ENCODE measurements at places on chromosomes 1 and 21.

DNA sequence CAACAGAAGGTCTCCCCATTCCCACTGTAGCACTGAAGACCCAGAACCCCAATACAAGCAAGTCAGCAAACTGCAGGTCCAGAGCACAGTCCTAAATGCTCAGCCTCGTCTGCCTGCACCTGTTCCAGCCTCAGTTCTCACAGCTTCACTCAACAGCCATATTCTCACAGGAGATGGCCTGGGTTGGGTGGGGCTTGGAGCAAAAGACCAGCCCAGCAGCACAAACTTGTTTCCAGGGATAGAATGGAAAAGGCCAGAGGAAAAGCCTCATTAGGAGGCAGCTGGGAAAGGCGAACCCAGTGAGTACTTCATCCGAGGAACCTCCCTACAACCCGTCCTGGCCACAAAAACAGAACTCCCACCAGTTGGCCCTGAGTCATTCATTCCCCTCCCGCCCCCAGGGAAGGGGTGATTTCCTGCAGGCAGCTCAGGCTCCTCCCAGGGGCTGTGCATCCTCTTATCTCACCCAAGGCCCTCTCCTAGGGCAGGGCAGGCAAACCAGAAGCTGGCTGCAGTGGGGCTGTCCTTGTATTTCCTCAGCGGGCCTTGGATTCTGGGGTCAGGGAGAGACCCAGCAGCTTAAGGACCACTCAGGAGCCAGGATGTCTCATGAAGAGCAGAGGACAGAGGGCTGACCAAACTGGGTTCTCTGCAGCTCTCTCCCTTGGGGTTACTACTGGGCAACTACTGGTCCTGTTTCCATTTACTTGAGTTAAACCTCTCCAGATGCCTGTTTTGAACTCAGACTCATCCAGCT is 7.4 kb upstream of the MPL start:
- no peak for DNase-seq

DNA sequence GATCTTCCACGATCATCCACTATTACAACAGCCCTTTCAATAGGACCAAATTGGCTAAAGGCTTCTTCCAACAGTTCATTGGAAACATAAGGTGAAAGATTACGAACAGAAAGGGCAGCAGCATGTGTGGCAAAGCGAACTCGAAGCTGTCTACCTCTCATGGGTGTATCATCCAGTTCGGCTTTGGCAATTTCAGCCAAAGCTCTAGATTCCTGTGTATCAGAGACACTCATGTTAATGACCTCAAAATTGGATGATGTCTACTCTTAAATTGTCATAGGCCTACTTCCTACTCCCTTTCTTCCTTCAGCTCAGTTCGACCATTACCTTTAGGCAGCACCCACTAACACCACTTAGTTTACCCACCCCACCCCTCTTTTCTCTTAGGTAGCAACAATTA is 2.2 kb downstream of the SFPQ start:
- no peak for DNase-seq

DNA sequence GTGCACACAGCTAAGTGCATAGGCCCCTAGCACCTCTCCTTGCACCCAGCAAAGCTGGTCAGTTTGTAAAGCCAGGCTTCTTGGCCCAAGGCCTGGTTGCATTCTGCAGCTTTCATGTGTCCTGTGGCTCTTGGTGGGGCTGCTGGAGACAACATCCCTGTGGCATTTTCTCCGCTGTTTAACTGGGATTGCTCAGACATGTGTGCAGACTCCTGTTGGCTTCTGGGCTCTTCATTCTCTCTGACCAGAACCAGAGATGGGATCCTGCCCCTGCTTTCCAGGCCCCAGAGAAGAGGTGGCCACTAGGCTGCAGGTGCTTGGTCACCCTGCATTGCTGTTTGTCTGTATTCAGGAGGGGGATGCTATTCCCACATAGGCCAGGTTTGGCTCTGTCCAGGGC is 50.8 kb downstream of the FAM78B start:
- no peak for DNase-seq

GRCh38 chr1:153099461-153100045 is 5.2 kb upstream of the SPRR2E start:
- DNase-seq: no peak

- no peak for DNase-seq
Measured at GRCh38 chr1:109162626-109163025, 48.7 kb downstream of the ELAPOR1 start.

GRCh38 chr1:38772953-38773352 is 86.6 kb downstream of the RRAGC start:
- DNase-seq: no peak

DNA sequence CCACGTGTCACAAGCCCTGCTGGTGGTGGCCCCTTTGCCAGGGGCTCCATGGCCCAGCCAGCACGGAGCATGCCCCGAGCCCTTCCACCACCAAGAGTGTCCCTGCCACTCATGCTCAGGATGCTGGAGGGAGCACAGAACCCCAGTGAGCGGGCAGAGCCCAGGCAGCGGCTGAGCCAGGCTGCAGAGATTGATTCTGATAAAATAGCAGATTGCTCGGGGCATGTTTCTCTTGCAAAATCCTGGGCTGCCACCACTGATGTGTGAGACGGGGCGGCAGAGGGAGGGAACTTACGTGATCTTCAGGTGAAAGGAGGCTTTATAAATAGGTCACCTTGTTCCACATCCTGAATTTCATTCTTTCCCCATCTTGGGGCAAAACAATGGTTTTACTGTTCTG is 53.2 kb downstream of the SPSB1 start:
- no peak for DNase-seq

GRCh38 chr21:43957611-43958362 is 54.3 kb upstream of the TRAPPC10 start:
- DNase-seq: no peak

DNA sequence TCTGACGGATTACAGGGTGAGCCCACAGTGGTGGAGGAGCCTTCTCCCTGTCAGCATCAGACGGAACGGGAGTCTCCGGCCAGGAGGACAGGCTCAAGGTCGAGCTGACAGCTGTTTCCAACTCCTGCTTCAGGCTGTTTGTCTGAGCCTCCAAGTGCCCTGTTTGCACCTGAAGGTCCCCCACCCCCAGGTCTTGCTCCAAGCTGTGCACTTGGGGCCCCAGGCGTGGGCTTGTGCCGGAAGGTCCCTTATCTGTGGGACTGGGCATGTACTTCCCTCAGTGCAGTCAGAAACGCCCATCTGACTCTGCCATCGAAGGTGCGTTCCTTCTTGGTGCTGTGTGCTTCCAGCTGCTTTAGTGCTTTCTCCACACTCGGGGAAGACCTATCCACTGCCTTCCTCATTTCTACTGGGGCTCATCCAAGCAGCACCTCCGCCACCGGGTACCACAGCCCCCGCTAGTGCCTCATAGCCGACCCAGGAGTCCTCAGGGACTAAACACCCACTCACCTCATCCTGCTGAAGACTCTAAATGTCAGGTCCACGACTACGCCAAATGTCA is 29.5 kb upstream of the CR2 start:
- DNase-seq: no peak

DNA sequence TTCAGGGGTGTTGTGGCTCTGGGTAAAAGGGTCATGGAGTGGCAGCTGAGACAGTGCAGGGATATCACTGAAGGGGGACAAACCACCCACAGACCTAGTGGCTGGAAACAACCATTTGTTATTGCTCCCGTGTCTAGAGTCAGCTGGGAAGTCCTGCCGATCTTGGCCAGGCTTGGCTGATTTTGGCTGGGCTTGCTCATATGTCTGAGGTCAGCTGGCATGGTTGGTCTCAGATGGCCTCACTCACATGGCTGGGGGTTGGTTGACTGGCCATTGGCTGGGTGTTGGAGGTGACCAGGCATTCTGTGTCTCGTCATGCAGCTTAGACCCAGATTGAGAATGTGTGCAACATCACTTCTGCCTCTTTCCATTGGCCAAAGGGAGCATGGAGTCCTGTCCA is 203.8 kb upstream of the POU3F1 start:
- DNase-seq: no peak

- no peak for DNase-seq
Measured at GRCh38 chr1:69441496-69441895, 126.2 kb upstream of the LRRC7 start.

DNA sequence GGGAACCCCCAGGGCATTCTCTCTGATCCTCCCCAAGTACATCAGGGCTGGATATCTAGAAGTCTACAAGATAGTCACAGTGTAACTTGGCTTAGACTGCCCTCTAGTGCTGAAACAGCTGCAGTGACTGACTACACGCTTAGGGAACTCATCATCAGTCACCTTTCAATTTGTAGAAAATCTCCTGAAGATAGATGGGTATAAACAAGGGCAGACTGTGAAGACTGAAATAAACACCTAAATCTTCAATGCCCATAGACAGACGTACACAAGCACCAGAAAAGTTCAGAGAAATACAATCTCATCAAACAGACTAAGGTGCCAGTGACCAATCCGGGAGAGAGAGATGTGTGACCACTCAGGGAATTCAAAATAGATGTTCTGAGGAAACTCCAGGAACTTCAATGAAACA is 46.6 kb downstream of the PACC1 start:
- DNase-seq: peak; percentile 40

DNA sequence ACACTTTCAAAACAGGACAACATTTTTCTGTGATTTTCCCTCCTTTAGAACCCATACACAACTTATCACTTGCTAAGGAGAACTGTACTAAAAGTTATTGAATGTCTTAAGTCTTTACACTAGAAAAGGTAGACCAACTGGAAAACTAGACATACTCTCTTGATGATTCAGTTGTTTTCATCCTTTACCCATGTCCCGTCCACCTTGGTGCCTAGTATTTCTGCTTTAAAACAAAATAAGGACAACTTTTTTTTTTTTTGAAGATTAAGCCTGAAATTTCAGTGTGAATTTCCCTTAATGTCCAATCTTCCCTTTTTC is 4.5 kb downstream of the CDKN2C start:
- peak; percentile 22 for DNase-seq

DNA sequence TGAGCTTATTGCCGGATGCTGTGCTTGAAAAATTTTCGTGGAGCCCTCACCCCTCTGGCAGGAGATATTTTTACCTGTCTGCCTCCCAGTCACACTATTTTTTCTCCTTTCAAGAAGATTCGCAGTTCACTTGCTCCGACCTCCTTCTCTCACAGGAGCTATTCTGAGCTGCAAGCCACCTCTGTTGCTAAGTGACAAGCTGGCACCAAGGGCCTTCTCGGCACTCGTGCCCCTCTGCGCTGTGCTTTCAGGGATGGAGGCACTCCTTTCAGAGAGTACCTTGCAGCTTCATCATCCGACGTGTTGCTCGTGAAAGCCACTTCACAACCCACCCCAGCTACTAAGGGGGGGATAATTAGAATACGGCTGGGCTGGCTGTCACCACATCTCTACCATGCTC is 11.6 kb downstream of the SLC6A17 start:
- DNase-seq: peak; percentile 19

DNA sequence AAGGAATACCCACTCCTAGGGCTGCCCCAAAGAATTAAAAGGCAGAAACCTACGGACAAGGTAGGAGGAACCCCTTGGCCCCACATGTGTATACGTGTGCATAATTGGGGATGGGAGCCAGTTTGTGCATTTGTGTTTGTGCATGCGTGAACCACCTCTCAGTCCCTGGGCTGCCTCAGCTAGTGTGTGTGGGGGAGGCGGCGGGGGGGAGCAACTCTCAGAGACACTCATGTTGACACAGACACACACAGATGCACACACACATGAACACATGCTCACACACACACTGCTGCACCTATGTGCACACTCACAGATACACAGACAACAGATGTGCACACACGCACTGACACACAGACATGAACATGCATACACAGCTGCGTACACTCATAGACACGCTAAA is 5.1 kb downstream of the LDLRAD1 start:
- DNase-seq: no peak

DNA sequence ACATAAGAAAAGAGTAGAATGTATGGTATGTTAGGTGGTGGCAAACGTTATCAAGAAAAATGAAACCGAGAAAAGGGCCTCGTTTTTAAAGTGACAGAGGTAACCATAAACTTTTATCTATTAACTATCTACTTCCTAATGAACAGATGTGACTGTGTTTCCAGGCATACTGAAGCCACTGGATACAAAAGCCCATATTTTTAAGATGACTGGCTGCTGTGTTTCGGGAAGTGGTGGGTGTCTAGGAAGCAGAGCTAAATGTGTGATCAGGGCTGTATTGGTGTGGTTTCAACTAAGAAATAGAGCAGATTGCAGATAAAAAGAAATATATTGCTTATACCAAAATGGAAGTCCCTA is 71.8 kb downstream of the CHRM3 start:
- DNase-seq: no peak

DNA sequence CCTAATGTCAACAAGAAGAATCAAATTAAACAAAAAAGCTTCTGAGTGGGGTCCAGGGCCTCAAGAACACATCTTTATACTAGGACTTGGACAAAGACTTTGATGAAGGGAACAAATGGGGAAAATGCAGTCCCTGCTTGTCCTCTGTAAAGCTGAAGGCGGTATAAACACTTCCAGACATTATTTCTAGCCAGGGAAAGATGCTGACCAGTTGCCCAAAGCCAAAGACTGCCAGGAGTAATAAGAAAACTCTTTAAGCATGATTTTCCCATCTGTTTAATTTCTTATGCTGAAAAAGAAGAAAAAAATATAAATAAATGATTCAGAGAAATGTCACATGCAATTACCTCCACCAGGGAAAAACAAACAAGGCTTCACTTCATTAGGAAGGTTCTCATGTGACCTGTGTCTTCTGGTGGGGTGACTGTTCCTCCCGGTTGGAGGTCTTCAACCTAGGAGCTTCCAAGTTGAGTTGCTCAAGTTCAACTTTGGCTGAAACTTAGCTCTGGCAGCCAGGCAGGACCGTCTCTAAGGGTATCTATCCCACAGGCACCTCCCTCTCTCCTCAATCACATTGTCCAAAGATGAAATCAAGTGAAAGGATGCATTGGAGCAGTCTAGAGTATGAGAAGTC is 65.2 kb upstream of the KCNE2 start:
- DNase-seq: no peak

DNA sequence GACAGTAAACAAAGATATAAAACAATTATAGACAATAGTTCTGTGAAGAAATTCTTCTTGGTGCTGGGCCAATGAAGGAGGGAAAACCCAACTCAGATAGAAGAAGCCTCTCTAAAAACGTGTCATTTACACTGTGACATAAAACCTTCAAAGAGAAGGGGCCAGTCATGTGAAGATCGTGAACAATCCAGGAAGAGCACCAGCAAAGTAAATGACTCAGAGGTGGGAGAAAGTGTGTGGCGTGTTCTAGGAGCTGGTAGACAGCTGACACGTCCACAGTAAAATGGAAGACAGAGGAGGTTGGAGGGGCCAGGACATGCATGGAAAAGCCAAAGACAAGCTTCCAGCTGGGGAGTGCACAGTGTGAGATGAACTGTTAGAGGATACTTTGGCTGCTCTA is 143.6 kb downstream of the VAV3 start:
- no peak for DNase-seq

DNA sequence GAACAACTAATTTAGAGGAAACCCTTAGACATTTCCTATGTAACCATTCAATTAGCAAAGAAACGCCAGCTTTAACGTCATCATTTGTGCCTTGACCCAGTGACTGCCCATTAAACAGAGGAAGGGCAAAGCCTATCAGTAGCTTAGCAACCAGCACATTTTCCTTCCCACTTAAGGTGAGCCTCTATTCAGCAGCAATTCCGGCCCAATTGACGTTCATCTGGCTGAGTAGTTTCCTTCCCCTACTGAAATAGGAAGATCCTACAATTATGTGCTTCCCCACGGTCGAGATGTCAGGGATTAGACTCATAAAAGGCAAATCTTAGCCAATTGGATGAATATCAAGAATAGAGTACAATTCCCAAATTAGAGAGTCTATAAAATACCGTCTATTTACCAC is 482.1 kb upstream of the ADAMTS5 start:
- no peak for DNase-seq

- DNase-seq: no peak
Measured at GRCh38 chr1:176741181-176741580, 278.2 kb downstream of the PAPPA2 start.

- no peak for DNase-seq
Measured at GRCh38 chr1:182601913-182602312, 2.3 kb downstream of the RGS16 start.

Data from NCI-H345 (cell line).